Stimulated activated CD8-positive, alpha-beta memory T cell treated with anti-CD3 and anti-CD28 coated beads, Interleukin-15, amount 100 ng/mL, for 4 hours (primary cell): ENCODE measurements at places on chromosomes 6 and 20.

DNA sequence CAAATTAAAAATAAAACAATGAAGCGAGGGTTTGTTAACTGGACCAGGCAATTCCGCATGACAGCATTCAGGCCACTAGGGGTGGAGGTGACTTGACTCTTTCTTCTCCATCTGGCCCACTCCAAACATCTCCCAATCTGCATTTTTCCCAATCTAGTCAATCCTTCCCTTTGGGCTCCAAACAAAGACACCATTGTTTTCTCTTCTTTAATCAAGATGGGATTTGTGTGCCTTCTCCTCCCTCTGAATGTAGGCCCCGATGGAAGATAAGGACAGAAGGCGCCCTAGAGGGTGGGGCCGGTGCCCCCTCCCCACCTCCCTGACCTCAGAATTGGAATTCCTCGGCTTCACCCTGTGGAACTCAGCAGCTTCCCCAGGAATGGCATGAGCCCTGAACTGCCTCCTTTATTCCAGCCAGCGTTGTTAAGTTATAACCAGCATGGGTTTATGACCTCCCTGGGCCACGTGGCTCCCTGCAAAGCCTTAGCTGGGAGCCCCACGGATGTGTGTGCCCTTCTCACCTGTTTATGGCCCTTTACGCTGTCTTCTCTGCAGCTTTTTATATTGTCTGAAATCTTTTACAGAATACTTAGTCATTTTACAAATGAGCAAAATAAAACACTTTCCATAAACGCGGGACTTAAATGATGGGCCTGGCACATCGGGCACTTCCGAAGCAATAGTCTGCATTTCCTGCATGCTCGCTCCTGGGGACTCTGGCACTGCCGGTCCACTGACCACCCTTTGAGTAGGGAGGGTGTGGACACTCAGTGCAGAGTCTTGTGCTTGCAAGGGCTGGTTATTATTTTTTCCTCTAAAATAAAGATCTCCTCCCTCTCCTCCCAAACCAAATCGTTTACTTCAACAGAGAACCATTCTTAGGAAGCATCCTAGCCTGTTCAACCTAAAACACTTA, 24.5 kb downstream of the OVOL2 start:
- DNase-seq = no peak

DNA sequence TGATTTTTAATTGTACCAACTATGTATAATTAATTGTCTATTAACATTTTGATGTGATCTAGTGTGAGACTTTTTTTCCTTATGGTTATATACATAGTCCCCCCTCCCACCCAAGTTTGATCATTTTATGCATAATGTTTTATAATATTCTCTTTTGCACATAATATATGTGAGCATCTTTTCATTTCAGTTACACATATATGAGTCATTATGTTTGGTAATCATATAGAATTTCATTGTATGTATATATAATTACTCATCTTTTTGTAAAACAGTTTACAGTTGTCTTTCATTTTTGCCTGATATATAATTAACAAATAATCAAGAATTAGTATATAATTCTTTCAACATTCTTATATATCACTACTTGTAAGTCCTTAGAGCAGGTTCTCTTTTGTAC, 15.0 kb downstream of the RWDD1 start:
- DNase-seq = no peak

DNA sequence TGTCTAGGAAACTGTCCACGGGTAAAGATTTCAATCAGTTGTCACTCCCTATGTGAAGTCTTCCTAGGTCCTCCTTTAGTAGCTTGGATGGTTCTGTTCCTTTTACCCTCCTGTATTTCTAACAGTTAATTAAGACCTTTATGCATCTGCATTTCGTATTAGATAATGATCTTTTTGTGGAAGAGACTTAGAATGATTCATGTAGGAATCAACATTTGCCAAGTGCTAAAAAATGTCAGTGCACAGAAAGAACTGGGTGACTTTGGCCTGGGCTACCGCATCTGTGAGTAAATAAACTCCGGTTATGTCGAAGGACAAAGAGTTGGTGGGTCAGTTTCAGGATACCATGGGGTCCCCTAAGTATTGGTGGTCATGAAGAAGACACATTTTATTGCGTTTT, 918.0 kb downstream of the TFAP2A start:
- DNase-seq = no peak

DNA sequence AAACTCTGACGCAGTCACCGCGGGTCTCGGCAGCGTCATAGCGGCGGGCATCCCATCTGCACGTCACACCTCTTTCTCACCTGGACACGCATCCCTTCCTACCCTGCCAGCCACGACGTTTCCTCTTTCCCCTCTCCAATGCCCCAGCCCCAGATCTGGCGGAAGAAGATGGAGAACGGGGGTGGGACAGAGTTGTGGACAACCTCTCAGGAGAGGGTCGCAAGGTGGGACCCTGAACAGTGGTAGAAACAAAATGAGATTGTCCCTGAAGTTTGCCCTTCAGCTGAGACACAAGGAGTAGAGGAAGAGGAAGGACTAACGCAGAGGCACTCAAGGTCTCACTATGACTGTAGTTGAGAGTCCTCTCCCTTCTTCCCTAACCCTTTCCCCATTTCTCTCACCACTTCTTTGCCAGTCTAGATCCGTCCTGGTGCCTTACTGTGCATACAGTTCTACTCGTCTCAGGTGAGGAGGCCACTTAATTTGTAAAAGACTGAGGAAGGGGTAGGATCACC, 562 bp downstream of the TRIM39 start:
- no peak for DNase-seq

DNA sequence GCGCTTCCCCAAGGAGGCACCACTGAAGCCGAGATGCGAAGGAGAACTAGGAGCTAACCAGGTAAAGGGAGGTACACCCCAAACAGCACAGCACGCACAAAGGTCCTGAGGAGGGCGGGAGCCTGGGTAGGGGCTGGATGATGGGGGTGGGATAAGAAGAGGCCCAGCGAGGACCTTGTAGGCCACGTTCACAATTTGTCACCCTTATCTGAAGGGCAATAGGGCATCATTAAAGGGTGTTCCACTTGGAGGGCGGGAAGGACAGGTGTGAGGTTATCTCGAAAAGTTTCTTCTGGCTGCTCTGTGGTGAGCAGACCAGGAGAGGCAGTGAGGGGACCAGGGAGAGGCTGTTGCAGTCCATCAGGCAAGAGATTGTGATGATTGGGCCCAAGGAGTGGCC, 25.6 kb downstream of the POFUT1 start:
- DNase-seq = no peak

GRCh38 chr6:10875026-10875425, 6.8 kb downstream of the GCM2 start:
- DNase-seq = no peak

DNA sequence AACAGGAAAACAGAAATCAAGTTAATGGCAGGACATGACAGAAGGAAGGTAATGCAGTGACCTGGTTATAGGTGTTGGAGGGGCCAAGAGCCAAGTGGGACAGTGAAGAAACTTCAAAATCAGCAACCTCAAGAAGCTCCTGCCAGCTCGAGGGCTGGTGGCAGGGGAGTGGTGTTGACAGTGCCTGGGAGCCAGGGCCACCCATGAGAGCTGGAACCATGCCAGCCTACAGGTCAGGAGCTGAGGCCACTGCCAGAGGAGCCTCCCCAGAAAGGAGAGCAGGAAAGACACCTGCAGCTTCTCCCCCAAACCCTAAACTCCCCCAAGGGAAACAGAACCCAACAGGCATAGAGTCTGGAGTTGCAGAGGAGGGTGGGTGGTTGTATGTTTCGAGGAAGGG, 262.1 kb downstream of the LRFN2 start:
- DNase-seq = no peak

DNA sequence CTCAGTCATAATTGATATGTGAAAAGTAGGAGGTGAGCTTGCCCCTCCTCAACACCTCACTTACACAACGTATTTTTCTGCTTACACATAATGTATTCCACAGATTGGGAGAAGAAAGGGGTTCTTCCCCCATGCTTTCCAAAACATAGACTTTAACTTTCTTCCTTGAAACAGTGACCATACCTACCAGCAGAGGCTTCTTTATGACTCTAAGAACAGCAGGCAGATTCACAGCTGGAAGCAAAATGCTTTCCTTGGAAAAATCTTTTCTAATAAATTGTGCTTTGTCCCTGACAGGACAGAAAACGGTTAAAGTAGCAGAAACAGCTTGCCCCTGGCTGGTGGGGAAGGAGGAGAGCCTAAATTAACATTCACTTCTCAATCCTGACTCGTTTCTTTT, 629.1 kb upstream of the IMPG1 start:
- DNase-seq = no peak

DNA sequence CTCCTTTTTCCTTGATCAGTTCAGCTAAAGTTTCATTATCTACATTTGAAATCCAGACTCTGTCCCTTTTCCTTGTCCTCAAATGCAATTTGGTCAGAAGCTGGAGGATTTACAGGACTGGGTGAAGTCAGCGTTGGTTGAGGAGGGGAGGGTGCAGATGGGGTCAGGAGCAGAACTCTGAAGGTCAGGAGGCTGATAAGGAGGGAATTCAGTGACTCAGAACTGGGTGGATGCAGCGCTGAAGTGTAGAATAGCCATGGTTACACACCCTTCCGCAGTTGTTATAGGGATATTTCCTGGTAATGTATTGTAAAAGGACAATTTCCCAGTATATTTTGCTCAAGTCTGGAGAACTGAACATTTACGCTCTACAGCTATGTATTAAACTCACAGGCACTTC, 133.1 kb upstream of the FOXA2 start:
- DNase-seq = no peak

DNA sequence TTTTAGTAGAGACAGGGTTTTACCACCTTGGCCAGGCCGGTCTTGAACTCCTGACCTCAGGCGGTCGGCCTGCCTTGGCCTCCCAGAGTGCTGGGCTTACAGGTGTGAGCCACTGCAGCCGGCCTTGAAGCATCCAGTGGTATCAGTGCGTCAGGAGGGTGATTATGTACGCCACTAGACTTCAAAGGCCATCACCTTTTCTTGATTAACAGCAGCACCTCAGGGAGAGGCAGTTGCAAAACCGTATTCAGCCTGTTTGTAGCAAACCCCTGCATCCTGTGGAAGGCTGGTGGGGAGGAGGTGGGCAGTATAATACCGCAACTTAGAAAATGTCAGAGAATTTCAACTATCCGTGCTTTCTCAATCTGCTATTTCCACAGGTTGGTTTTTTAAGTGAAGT, 27.3 kb upstream of the SHLD1 start:
- no peak for DNase-seq

DNA sequence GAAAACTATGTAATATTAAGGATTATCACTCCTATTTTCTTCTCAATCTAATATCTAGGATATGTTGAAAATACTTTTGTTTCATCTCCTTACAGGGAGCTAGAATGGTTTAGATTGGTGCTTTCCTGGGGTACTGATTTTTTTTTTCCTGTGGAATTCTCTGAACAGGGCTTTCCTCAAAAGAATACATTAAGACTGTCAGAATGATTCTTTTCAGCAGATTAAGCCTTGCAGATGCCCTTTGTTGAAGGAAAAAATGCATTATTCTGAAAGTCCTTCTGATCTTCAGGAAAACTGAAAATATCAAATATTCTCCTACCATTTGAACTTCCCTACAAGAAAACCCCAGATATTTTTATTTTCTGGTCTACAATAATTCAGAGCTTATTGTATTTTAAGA, 178.9 kb downstream of the SOX4 start:
- no peak for DNase-seq

- no peak for DNase-seq
Measured at GRCh38 chr20:37848706-37849105, 54.2 kb upstream of the VSTM2L start.

GRCh38 chr20:42656130-42656529, 533.6 kb downstream of the PTPRT start:
- no peak for DNase-seq

- DNase-seq = no peak
Measured at GRCh38 chr6:2820415-2820814, 21.2 kb downstream of the SERPINB1 start.
